ENCODE measurements at places on chromosomes 13 and 19. TPM values are rescaled to one million over a fixed set of nuclear protein-coding genes. Genes with fewer than 3 reads are reported as not detected.

The PEAK3 gene
- total RNA-seq: not detected

The MEIOSIN gene
- not detected for total RNA-seq

The CYP4F2 gene
- not detected for total RNA-seq

The SCN1B gene
- total RNA-seq: 3.9 TPM

The SIN3B gene
- total RNA-seq: 52.6 TPM

The KLK3 gene
- total RNA-seq: not detected

The ZNF808 gene
- 36.2 TPM for total RNA-seq

The ZNF816 gene
- 12.2 TPM for total RNA-seq

The KLF1 gene
- total RNA-seq: 0.69 TPM

The ZNF700 gene
- 15.0 TPM for total RNA-seq

The ZNF99 gene
- 0.92 TPM for total RNA-seq

The TM9SF2 gene
- total RNA-seq: 130 TPM

The SIGLEC8 gene
- 2.3 TPM for total RNA-seq

The GRIN3B gene
- total RNA-seq: 0.69 TPM

The EHD2 gene
- 1.8 TPM for total RNA-seq

The ADGRE3 gene
- not detected for total RNA-seq

The ZNF561 gene
- total RNA-seq: 43.1 TPM

The EXOC3L2 gene
- total RNA-seq: 0.23 TPM

The YJEFN3 gene
- 11.1 TPM for total RNA-seq

The CLEC17A gene
- 0.46 TPM for total RNA-seq

The SRRM5 gene
- total RNA-seq: not detected

The VMAC gene
- 3.7 TPM for total RNA-seq

The SLITRK5 gene
- total RNA-seq: 20.3 TPM

The NCCRP1 gene
- total RNA-seq: 0.23 TPM

The FXYD7 gene
- total RNA-seq: 22.1 TPM

The SYT3 gene
- total RNA-seq: 36.0 TPM

The ZNF431 gene
- 16.4 TPM for total RNA-seq
